Endothelial cell of umbilical vein (primary cell): ENCODE measurements at places on chromosomes 1 and 21. TPM values are rescaled to one million over a fixed set of nuclear protein-coding genes. Genes with fewer than 3 reads are reported as not detected.
A peak's percentile ranks its signal among the peaks of the same experiment; 100 is the strongest.

PLA2G4A gene
- total RNA-seq = 10.6 and 13.3 TPM in 2 replicates

CD84 gene
- not detected in 2 replicates for total RNA-seq

YY1AP1 gene
- 42.0 and 42.3 TPM in 2 replicates for total RNA-seq

DNA sequence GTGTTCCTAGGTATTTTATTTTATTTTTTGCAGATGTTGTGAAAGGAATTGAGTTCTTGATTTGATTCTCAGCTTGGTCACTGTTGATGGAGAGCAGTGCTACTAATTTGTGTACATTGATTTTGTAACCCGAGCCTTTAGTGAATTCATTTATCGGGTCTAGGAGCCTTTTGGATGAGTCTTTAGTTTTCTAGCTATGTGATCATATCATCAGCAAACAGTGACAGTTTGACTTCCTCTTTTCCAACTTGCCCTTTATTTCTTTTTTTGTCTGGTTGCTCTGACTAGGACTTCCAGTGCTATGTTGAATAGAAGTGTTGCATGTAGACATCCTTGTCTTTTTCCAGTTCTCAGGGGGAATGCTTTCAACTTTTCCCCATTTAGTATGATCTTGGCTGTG lies 138.9 kb downstream of the LHX8 start:
- H3K27me3 ChIP-seq = no peaks in the 10 kb centered on the region
- no peak overlapping the region for H3K27ac ChIP-seq
- no peaks in the 10 kb centered on the region for H3K4me1 ChIP-seq
- H3K4me3 ChIP-seq = no peak overlapping the region
- DNase-seq = no peak

- H3K27me3 ChIP-seq = no peaks in the 10 kb centered on the region
- no peaks in the 10 kb centered on the region for H3K36me3 ChIP-seq
- H3K4me1 ChIP-seq = peaks cover 6% of the 10 kb centered on the region
- no peak overlapping the region for H3K27ac ChIP-seq
- no peak overlapping the region for H3K4me3 ChIP-seq
Observed at GRCh38 chr1:112502826-112503225, 5.9 kb upstream of the WNT2B start.

DNA sequence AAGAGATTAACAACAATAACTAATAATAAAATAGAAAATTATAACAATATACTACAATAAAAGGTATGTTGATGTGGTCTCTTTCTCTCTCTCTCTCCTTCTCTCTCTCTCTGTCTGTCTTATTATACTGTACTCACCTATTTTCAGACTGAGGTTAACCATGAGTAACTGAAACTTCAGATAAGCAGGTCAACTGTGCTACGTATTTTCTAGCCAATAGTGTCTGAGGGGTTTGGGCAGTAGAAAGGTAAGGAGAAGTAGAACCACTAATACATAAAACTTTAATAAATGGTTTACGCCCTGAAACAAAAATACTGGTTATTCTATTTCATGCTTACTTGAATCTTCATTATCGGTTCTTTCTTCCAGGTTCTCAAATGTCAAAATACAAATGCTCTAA lies 71.0 kb upstream of the LRRC53 start:
- DNase-seq = no peak
- H3K4me1 ChIP-seq = no peaks in the 10 kb centered on the region
- H3K27ac ChIP-seq = no peak overlapping the region
- H3K27me3 ChIP-seq = no peaks in the 10 kb centered on the region
- H3K4me3 ChIP-seq = no peak overlapping the region

- H3K4me3 ChIP-seq = no peak overlapping the region
- H3K27me3 ChIP-seq = no peaks in the 10 kb centered on the region
- H3K36me3 ChIP-seq = no peaks in the 10 kb centered on the region
- no peak for DNase-seq
- no peak overlapping the region for H3K27ac ChIP-seq
Observed at GRCh38 chr21:45011426-45011825, 63.0 kb upstream of the ADARB1 start.

DNA sequence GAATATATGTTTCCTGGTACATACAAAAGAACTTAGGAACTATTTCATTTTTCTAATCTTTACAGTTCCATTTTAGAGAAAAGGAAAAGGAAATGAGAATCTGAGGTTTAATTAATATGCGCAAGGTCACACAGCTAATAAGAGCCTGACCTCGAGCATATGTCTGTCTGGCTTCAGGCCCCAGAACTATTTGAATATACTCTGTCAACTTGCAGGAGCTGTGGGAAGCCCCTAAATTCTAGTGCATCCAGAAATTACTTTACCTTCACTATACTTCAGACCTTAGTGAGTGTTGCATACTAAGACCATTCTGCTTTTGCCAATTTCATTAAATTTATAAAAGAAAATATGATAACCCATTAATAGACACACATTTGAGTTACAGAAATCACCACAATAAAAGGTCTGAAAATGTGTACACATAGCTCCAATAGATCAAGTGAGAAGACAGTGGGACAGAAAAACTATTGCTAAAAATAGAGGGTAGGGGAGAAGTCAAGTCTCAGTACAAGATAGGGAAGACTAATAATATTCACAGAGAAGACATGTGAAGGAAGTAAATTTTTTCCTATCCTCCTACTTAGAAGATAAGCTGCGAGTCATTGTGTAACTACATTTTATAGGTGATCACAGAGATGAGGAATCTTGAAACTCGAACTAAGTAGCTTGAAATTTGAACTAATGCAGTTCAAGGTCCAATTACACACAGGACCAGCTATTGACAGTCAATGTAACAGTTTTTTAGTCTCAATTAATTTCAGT lies 3.8 kb downstream of the RGS13 start:
- H3K4me1 ChIP-seq = no peaks in the 10 kb centered on the region
- H3K27me3 ChIP-seq = no peaks in the 10 kb centered on the region
- no peak overlapping the region for H3K4me3 ChIP-seq
- no peak for DNase-seq

DNA sequence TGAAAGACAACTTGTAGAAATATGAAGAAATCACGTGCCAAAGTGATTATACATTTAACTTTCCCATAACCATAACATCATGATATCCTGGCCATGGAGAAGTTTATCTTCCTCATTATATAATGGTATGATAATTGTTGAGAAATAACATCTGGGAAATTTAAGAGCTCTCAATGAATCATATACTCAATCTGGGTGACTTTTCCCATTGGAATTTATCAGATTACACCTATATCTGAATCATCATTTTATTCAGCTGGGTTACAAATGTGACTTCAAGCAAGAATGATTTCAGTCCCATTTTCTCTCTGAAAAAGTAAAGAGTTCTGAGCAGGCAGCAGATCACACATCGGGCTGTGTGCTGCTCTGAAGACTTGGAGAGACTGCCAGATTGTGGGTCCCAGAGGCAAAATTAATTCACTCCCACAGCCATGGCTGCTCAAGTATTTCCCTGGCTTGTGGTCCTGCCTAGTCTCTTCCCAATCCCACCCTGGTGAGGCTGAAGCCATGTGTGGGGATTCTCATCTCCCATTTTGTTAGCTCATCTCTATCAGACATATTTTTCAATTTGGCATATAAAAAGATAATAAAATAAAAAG lies 278.0 kb downstream of the MRPL39 start:
- no peak for DNase-seq
- no peaks in the 10 kb centered on the region for H3K36me3 ChIP-seq
- H3K27ac ChIP-seq = no peak overlapping the region
- H3K27me3 ChIP-seq = no peaks in the 10 kb centered on the region

DNA sequence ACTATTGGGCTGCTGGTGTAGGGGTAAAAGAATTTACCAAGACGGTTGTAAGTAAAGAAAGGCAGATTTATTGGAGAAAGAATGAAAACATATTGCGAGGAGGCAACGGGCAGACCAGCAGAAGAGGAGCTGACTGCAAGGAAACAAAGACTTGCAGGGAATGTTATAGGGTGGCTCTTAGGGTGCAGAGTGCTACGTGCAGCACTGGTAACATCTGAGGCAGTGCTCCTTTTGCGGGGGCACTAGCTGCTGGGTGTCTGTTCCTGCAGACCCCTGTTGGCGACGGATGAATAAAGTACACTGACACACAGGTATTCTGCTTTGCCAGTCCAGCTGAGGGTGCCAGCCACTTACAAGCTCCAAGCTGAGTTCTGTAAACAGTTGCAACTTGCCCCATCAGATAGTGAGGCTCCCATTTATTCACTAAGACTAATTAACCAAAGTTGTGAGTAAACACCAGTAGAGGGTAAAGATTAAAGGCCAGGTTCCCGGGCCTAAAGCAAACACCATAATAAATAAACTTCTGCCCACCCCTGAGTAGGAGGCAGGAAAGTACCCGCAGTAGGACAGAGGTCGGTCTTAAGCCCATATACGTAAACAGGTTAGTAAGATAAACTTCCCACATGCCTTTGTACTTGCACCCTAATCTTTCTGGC lies 140.2 kb upstream of the KCNK1 start:
- H3K4me1 ChIP-seq = no peaks in the 10 kb centered on the region
- H3K4me3 ChIP-seq = no peak overlapping the region
- H3K36me3 ChIP-seq = no peaks in the 10 kb centered on the region
- H3K27me3 ChIP-seq = no peaks in the 10 kb centered on the region
- DNase-seq = no peak
- no peak overlapping the region for H3K27ac ChIP-seq

DNA sequence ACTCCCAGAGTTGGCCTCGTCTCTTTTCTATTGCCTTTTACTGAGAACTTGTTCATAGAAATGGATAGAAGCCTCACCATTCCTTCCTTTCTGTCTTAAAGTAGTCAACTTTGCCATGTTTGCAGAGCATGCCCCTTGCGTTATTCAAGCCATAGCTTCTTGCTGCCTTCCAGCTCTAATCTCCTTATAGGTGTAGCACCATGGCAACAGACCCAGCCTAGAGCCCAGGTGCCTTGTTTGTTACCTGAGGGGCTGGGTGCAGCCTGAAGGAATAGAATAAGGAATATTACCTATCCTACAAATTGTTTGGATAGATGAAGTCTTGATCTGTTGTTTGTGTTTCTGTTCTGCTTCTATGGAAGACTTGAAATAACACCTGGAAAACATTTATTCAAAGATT lies 59.9 kb downstream of the CLEC20A start:
- H3K36me3 ChIP-seq = peaks cover 3% of the 10 kb centered on the region
- H3K4me3 ChIP-seq = no peak overlapping the region
- no peak overlapping the region for H3K27ac ChIP-seq
- no peaks in the 10 kb centered on the region for H3K27me3 ChIP-seq

DNA sequence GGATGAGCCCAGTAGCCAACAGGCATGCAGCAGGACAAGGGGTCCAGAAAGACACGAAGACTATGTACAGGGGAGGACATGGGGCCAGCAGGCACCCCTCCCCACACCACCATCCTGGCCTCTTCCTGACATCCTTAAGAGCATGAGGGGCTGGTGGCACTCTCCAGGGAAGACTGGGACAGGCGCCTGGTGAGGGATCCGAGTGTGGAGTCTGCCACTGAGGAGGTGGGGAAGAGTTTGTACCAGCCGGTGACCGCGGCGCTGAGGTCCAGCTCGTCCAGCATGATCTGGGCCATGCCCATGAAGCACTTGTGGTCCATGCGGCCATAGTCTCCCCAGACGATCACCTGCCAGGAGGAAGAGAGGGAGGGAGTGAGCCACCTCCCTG lies 39.1 kb downstream of the RIMS3 start:
- H3K4me3 ChIP-seq = no peak overlapping the region
- H3K27me3 ChIP-seq = peaks cover 7% of the 10 kb centered on the region
- no peak for DNase-seq
- no peak overlapping the region for H3K27ac ChIP-seq
- H3K4me1 ChIP-seq = no peaks in the 10 kb centered on the region
- H3K36me3 ChIP-seq = no peaks in the 10 kb centered on the region

DNA sequence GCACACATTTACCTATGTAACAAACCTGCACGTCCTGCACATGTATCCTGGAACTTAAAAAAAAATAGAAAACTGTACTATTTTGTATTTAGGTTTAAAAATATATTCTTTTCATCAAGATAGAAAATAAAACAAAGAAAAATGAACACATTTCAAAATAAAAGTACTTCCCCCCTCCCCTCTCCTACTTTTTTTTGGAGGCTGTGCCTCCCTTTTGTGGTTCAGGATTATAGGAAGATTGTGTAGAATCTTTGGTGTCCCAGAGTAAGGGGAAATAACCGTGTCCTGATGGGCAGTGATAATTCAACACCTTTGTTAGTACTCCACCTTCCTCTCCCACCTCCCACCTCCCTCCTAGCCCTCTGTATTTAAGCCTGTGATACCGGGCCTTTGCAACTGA lies 40.1 kb downstream of the TRIM62 start:
- H3K27ac ChIP-seq = no peak overlapping the region
- DNase-seq = no peak
- no peak overlapping the region for H3K4me3 ChIP-seq
- H3K4me1 ChIP-seq = no peaks in the 10 kb centered on the region

DNA sequence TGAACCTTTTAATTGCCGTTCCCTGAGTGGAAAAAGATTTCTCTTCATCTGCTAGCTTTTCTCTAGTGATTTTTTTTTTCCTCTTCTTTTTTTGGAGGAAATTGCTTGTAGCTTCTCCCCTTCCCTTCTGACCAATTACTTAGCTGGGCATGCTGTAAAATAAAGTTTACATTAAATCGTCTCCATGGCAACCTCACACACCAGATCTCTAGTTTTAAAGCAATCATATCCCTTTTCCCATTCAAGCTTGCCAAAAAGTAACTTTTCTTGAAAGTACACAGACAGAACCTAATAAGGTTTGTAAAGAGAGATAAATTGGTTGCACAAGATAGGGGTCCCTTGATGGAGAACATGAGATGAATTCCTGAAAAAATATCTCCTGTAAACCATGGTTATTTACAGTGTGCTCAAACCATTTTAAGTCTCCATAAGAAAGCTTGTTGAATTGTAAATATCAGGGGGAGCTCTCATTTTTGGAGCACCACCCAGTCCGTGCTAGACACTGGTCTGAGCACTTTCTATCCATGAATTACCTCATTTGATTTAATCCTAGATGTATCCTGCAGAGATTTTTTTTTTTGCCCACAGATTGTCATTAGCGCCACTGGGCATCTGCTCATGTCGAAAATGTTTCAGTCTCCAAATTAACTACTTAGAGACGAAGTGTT lies 32.6 kb upstream of the HTR1D start:
- H3K4me1 ChIP-seq = no peaks in the 10 kb centered on the region
- H3K27ac ChIP-seq = no peak overlapping the region
- no peak overlapping the region for H3K4me3 ChIP-seq
- DNase-seq = peak; percentile 40

GRCh38 chr21:26366781-26367180 lies 196.2 kb upstream of the APP start:
- peaks cover 2% of the 10 kb centered on the region for H3K27me3 ChIP-seq
- no peaks in the 10 kb centered on the region for H3K36me3 ChIP-seq
- no peak overlapping the region for H3K27ac ChIP-seq
- H3K4me1 ChIP-seq = no peaks in the 10 kb centered on the region
- no peak overlapping the region for H3K4me3 ChIP-seq
- no peak for DNase-seq

GRCh38 chr1:241048622-241049021 lies 308.4 kb downstream of the RGS7 start:
- H3K4me3 ChIP-seq = no peak overlapping the region
- H3K36me3 ChIP-seq = no peaks in the 10 kb centered on the region
- H3K4me1 ChIP-seq = no peaks in the 10 kb centered on the region
- no peaks in the 10 kb centered on the region for H3K27me3 ChIP-seq

DNA sequence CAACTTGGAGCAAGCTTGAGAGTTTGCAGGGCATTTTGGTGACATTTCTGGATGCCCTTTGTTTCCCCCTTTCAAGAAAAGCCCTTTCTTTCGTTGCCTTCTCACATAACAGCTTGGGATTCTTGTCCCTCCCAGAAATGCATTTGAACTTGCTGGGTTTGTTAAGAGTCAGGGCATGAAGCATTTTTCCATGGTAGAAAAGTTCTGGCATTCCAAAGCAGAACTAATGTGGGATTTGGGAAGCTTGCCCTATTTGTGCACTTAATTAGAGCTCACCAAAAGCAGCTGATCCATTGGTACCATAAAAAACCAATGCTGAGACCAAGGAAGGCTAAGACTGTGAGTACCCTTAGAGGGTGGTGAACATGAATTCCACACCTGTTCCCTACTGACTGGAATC lies 99.8 kb upstream of the HOOK1 start:
- H3K27ac ChIP-seq = no peak overlapping the region
- H3K27me3 ChIP-seq = no peaks in the 10 kb centered on the region
- DNase-seq = no peak
